ENCODE measurements at places on chromosomes 3 and 15. TPM values are rescaled to one million over a fixed set of nuclear protein-coding genes. Genes with fewer than 3 reads are reported as not detected.

Gene HRG
- not detected for total RNA-seq

Gene B3GALNT1
- total RNA-seq, result 1.9 TPM

Gene POPDC2
- 89.0 TPM for total RNA-seq

Gene CCR9
- 0.22 TPM for total RNA-seq

Gene PRSS50
- total RNA-seq, result 0.16 TPM

DNA sequence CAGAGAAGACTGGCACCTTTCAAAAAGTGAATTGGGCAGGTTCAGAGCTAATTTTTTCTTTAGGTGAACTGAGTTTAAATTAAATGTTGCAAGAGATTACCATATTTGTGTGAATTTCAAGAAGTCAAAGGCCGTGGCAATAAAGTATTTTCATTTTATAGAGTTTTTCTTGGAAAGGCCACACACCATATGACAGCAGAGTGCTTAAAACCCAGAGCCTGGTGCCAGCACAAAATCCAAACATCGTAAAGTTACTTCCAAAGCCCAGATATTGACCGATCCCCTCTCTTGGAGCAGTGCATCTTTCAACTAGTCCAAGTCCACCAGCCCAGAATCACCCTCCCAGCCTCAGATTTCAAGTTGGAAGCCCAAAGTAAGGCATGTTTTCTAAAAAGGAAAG, 164.5 kb downstream of the VGLL4 start:
- no peak for DNase-seq

- peak; percentile 61 for DNase-seq
Measured at GRCh38 chr3:142447301-142447851, 461 bp downstream of the XRN1 start.

GRCh38 chr3:8052659-8053058, 449.0 kb upstream of the LMCD1 start:
- DNase-seq, result peak; percentile 30

DNA sequence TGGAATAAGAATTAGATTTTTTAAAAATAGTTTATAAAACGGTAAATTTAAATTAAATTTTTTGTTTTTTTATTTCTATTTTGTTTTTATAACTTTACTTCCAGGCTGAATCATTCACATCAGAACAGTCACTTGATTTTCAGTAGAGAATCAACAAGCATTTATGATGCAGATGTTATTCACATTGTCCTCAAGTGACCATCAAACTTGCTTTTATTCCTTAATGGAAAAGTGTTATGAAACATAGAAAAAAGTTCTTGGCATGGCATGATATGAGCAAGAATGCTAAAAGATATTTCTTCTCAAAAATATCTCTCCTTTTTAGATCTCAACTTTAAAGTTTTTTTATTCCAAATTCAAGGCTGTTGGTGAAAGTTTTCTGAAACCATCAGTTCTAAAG, 70.9 kb upstream of the TGFBR2 start:
- DNase-seq, result no peak

DNA sequence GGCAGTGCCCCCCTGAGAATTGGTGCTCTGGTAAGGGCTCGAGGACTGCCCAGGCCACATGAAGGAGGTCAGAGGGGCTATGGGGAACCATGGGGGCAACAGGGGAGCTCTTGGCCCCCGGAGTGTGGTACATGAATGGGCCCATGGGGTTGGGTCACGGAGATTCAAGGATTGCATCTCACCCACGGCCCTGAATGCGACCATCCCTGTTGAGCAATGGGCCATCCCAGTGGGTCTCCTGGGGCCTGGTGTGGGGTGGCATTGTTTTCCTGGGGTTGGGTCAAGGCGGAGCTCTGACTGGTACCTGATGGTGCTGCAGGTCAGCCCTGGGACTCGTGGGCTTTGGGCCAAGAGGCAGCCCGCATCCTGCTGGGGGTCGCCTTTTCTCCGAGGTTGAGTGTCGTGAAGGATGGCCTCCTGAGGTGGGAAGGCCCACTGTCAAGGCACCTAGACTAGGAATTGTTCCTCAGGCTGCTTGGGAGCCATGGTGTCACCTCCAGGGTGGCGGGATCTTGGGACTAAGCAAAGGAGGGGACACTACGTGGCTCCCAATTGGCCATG, 198.3 kb downstream of the UBE3A start:
- no peak for DNase-seq

DNA sequence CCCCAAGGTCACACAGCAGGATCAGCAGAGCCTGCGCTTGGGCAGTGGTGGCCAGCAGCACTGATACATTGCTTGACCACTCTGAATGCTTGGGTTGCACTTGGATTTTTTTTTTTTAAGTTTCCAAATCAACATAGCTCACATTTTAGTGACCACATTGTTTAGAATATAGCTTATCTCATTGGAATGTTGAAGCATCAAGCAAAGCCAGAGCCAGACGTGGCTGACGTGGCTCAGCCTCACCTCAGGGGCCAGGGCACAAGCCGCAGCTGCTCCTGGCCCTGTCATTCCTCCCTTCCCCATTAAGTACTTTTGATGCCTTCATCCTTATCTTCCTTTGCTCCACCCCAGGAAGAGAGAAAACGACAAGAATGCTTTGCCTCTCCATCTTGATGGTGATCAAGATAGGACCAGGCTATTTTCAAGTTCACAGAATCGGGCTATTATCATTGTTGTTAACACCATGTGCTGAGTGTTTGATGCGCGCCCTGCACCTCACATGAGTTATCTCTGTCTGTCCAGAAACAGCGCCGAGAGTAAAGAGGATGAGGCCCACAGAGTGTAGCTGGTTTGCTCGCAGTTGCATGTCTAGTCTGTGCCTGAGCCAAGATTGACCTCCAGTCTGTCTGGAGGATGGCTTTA, 75.8 kb downstream of the AAGAB start:
- no peak for DNase-seq

DNA sequence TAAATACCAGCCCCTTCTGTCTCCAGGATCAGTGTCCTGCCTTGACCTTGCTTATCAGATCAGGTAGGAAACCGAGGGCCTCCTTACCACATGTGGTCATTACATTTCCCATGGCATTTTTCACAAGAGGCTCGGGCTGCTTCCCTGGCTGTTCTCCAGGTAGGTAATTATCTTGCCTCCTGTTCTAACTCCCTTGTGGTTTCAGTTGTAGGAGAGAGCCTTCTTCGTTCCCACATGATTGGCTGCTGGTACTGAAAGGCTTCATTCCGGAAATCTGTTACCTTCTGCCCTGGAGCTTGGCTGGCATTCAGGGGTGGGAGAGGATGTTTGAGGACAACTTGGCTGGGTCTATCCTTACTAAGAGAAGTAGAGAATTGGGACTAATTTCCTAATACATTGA, 46.8 kb upstream of the RORA start:
- no peak for DNase-seq

Measured in mucosa of descending colon (tissue), 3 donors.